ENCODE measurements at places on chromosomes 3 and 15. TPM values are rescaled to one million over a fixed set of nuclear protein-coding genes. Genes with fewer than 3 reads are reported as not detected.

NMNAT3 gene
- total RNA-seq = 1.7 TPM

STIMATE gene
- total RNA-seq = 10.2 TPM

GHSR gene
- total RNA-seq = not detected

UROC1 gene
- total RNA-seq = not detected

ZDHHC19 gene
- not detected for total RNA-seq

SPINK8 gene
- total RNA-seq = not detected

CHST2 gene
- total RNA-seq = 19.3 TPM

LEKR1 gene
- total RNA-seq = 3.1 TPM

Measured in articular chondrocyte of knee joint (primary cell).